ENCODE measurements at places on chromosomes 4 and X.

DNA sequence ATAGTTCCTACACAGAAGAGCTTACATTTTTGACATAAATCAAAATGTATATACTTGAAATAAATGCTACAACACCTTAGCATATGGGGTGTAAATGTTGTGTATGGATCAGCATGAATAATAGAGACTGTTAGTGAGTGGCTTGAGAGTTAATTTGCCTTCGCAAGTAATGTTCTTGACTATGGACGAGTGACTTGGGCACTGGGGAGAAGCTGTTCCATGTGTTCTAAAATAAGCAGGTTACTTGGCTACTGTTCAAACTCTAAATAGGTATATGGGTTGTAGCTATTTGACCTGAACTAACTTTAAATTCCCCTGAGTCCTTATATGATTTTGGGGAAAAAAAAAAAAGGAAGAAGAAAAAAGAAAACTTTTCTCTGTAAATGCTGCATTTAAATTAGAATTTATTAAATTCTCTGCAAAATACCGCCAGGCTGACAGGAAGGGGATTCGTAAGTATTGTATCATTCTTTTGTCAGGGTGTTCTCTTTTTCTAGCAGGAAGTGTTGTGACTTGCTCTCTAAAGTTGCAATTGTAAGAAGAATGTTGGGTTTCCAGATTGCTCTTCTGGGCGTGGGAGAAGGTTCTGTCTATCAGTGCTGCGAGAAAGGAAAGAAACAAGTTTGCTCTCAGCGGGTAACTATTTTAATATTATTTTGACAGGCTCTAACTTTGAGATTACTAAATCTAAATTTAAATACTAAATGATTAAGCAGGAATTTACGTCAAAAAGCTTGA lies 32.2 kb downstream of the PLS3 start:
- DNase-seq = peak; percentile 64

DNA sequence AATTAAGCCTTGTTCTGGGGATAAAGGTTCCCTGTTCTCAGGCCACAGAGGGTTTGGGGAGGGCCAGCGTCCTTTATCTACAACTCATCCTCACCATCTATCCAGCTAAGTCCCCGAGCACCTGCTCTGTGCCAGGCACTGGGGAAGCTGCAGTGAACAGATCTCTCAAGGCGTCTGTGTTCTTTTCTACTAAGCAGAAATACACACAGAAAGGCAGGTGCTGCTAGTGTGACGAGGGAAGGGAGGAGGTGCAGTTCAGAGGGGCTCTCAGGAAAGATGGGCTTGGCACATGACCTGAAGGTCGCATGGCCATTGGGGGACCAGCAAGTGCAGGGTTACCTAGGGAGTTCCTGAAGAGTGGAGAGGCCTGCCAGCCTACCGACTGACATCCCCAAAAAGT lies 352.2 kb downstream of the NR3C2 start:
- DNase-seq = no peak

- peak; percentile 14 for DNase-seq
Measured at GRCh38 chr4:127249066-127249766, 383.5 kb upstream of the INTU start.

GRCh38 chr4:80839281-80839680 lies 191.2 kb upstream of the BMP3 start:
- no peak for DNase-seq

DNA sequence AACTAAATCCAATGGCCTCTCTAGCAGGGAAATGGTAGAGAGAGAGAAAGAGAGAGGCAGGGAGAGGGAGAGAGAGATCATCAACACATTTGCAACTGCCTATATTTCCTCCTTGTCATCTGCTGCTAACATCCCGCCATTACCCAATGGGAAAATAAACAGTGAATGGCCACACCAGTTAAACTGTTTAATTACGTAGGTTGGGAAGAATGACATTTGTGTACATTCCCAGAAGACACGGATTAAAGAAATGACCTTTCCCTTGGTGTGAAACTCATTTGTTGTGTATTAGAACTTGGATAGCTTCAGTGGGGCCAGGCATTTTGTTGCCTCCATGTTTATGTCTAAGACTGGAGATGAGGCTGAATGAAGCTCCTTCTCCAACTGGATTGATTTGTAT lies 95.8 kb upstream of the GPC4 start:
- DNase-seq = no peak

- no peak for DNase-seq
Measured at GRCh38 chr4:60944060-60944459, 256.1 kb upstream of the ADGRL3 start.
